SJSA1 (cell line): ENCODE measurements at places on chromosomes 13 and 19. TPM values are rescaled to one million over a fixed set of nuclear protein-coding genes. Genes with fewer than 3 reads are reported as not detected.

- no peak for DNase-seq
These were observed 377 bp downstream of the CA11 start for GRCh38 chr19:48645620-48646000.

GRCh38 chr19:15837221-15837731, 21.8 kb upstream of the OR10H1 start:
- DNase-seq, result no peak

DNA sequence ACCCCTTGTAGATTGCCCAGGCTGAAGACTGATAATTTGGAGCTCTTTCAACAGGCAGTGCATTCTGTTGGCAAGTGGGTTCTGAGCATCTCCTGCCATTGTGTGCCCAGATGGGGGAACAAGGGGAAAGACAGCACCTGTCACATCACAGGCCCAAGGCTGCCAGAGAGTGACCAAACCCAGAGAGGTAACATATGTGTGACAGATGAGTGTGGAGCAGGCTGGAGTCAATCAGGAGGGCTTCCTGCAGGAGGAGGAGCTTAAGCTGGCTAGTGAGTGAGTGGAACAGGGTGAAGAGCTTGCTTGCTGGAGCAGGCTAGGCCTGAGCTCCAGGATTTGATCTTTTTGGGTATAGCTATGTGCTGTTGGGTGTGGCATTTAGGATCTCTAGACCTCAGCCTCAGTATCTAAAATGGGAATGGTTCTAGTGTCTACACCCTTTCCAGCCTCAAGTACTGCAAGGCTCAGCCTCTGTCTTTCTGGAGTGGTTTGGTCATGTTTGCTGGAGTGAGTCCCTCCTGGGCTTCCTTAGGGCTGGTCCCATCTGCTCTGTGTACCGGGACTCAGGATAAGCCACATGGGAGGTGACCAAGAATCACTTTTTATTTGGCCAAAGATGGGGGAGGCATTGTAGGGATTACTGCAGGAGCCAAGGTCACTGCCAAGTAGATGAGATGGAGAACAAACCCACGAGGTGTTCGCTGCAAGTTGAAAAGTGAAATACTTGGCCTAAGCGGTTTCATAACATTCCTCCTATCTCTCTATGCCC, 152.4 kb upstream of the TSHZ3 start:
- no peak for DNase-seq

DNA sequence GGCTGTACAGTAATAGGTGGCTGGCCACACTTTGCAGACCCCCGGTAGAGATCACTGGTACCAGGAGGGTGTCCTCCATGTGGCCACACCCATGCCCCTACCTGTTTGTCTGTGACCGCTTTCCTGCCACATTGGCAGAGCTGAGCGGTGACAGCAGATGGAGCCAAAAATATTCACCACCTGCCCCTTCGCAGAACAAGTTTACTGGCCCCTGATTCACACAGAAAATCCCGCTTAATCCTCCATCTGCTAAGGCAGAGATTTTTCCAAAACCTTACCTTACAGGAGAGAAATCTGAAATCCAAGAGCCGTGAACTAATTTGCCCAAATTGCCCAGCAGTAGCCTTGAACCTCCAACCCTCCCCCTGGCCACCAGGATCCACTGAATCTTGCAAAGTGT, 52.1 kb downstream of the MYO9B start:
- DNase-seq, result no peak

- no peak for DNase-seq
These were observed 4.7 kb downstream of the RPL28 start for GRCh38 chr19:55390461-55390880.

DNA sequence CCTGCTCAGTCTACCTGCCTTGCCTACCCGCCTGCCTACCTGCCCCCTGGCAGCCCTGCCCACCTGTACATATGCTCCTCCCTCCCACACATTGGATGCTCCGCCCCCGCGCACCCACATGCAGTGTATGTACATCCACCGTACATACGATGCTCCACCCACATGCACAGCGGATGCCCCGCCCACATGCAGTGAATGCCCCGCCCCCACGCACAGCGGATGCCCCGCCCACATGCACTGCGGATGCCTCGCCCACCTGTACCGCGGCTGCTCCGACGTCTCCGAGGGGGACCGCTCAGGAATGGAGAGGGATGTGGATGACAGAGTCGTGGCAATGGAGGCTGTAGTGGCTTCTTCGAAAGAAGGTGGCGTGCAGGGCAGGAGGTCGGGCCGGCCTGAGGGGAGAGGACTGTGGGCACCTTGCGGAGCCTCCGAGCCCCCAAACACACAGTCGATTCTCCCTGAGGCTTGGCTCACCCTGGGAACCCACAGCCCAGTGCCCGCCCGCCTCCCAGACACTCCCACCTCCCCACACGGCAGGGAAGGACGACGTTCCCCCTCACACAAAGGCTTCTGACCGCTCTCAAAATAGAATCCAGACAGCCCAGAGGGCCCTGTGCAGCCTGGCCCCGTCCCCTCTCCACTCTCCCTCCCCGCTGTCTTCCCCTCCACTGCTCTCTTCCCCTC, 16.5 kb upstream of the CACTIN start:
- no peak for DNase-seq

GRCh38 chr13:74210693-74211393, 76.6 kb upstream of the KLF12 start:
- DNase-seq, result peak; percentile 38

DNA sequence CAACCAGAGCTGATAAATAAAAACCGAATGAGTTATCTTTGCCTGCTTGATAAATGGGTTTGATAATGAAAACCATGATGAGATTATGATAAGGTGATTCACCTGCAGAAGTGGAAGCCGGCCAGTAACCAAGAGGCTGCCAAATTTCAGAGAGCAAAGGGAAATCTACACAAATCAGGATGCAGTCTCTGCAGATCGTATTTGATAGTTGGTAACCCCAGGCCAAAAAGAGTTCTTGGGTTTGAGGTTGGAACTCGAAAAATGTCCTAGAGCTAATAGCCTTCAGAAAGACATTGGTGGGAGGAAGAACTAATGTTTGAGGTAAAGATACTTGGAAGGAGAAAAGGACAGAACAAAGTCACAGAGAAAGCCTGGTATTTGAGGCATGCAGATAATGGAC, 9.6 kb upstream of the LATS2 start:
- no peak for DNase-seq

- no peak for DNase-seq
These were observed 3.0 kb downstream of the LATS2 start for GRCh38 chr13:21058361-21058760.

- peak; percentile 58 for DNase-seq
These were observed 24.1 kb downstream of the LHFPL6 start for GRCh38 chr13:39578821-39579291.

DNA sequence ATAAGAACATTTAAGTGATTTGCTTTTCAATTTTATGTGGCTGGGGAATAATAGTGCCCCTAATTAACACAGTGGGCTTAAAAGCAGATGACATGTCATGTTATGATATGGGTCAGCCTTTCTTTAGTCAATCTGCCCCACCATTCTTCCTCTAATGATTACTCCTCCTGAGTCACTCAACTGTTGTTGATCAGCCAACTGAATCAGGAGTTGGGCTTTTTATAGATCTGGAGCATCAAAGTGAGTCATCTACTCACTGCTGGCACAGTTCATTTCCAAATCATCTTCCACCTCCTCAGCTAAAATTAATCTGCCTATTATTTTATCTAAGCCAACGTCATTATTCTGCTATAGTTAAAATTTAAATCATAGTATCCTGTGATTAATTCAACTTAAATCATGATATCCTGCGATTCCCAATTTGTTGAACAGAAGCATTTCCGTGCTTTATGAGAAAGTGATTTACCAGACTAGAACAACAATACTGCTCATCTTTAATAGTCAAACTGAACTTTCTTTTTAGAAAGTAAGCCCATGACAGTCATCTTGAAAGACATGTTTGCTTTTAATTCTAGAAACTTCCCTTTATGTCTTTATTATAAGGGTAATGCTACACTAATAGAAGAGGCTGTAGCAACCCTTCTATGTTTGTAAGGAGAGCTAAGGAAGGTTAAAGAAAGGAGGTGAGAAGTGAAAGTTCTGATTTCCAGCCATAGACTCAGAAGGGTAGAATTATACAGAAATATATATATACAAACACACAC, 551.4 kb downstream of the TBC1D4 start:
- no peak for DNase-seq

GRCh38 chr19:30160426-30160825, 211.8 kb upstream of the ZNF536 start:
- no peak for DNase-seq

DNA sequence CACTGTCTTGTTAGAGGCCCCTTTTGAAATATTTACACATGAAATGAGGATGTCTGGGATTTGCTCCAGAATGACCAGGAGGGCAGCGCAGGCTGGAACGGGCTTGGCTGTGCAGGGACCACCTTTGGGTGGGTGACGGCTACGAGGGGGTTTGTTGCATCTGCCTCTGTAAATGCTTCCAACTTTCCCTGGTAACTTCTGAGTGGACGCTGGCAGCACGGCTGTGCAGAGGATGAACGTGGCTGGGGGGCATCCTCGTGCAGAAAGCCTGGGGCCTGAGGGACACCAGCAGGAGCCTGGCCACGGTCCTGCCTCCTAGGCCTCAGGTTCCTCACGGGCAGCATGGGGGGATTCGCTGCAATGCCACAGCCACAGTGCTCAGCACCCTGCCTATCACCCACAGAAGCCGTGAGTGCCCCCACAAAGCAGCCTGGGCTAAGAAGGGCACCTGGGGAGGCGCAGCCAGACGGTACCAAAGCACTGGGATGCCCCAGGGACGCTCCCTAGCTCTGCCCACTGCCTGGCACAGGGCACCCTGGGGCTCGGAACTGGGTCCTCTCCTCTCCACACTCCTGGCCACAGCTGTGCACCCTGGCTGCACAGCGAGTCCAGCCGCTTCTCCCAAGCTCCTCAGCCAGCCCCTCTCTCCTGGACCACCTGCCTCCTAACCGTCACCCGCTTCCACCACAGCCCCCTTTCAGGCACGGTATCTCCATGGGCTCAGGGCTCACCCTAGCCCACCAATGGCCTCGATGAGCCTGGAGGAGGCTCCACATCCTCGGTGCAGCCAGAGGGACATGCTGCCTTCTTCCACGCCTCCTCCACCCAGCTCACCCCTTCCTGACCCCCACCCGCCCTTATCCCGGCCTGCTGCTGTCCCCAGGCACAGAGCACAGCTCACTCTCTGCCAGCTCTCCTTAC, 44.5 kb downstream of the MLLT1 start:
- DNase-seq, result no peak

GRCh38 chr13:29621051-29621800, 25.7 kb upstream of the SLC7A1 start:
- DNase-seq, result peak; percentile 56

GRCh38 chr13:41502673-41503072, 45.3 kb downstream of the RGCC start:
- no peak for DNase-seq

GRCh38 chr19:38671654-38672053, 24.2 kb downstream of the ACTN4 start:
- no peak for DNase-seq

GRCh38 chr13:74061926-74062595, 72.1 kb downstream of the KLF12 start:
- DNase-seq, result no peak

- no peak for DNase-seq
These were observed 723.9 kb upstream of the ARGLU1 start for GRCh38 chr13:107291875-107292274.

- no peak for DNase-seq
These were observed 412.5 kb downstream of the OXGR1 start for GRCh38 chr13:96581741-96582140.

GRCh38 chr19:13981021-13981420, 25.1 kb downstream of the RFX1 start:
- DNase-seq, result no peak

DNA sequence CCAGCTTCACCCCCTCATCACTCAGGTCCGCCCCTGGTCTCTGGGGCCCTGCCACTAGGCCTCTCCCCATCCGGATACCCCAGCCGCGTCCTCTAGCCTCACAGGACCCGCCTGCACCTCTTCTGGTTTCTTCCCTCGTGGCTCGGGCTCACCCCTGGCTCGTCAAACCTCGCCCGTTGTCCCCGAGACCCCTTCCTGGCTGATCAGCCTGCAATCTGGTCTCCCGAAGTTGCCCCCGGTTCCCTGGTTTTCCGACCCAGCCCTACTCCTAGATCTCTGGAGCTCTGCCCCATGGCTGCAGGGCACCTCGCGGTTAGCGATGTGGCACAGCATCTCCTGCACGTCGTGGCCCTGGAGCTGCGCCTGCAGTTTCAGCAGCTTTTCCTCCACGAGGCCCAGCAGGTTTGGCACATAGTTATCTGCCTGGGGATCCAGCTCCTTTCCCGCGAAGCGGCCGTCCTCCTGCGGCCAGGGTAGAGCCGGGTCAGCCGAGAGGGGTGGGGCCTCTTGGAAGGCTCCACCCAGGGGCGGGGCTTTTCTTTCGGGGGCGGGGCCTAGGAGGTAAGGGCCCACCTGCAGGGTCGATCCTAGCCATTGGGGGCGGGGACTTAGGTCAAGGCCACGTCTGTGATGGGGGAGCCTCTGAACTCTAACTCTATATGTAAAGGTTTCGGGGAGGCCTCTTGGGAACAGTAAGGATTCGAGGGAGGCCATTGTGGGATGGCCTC, 2.4 kb upstream of the RGL3 start:
- DNase-seq, result no peak

GRCh38 chr13:90889906-90890834, 457.3 kb upstream of the MIR17HG start:
- DNase-seq, result no peak

DNA sequence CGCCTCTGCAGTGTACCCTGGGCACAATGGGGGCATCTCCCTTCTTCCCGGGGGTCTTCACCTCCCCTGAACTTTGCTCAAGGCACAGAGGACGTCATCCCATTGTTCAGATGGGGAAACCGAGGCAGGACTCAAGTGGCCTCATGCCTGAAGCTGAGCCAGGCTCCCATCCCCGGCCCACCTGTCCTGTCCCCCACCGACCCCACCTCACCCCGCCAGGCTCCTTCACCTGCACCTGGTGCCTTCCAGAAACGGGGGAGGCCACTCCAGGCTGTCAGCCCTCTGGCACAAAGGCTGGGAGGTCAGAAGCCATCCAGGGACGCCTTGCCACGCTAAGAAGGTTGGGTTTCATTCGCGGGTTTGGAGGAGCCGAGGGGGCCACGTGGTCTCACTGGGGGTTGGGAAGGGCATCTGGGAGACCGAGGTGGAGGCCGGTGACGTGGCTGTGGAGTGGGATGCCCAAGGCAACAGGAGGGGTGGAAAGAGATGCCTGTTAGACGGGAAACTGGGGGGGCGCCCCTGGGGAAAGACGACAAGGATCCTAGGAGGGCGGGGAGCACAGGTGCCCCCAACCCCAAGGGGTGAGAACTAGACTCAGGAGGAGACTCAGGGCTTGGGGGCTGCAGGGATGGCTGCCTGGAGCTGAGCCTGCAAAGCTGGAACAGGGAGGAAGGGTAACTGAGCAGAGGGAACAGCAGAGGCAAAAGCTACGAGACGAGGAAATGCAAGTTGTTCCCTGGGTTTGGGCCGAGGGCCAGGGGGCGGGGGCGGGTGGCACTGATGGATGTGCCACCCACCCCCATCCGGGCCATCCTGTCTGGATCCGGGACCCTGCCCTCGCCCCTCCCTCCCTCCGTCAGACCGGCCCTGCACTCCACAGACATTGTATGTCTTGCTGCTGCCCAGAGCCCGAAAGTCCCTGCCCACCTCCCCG, 6.0 kb upstream of the TCF3 start:
- DNase-seq, result no peak

TNFSF13B gene
- 0.11 TPM in 1 of 2 replicates, not detected in the other for total RNA-seq

CASP14 gene
- total RNA-seq, result not detected in 2 replicates

AMER2 gene
- total RNA-seq, result not detected in 2 replicates

PSPN gene
- 1.2 and 1.3 TPM in 2 replicates for total RNA-seq

ZNF865 gene
- total RNA-seq, result 0.63 and 1.4 TPM in 2 replicates

FCGBP gene
- total RNA-seq, result under 0.01 and 0.03 TPM in 2 replicates

CCL25 gene
- not detected in 2 replicates for total RNA-seq

CFAP97D2 gene
- total RNA-seq, result 0.08 TPM in 1 of 2 replicates, not detected in the other
